MM.1S (cell line): ENCODE measurements at places on chromosomes 1 and 21.

- DNase-seq: no peak
Observed at GRCh38 chr1:230337266-230337665, 88.9 kb downstream of the PGBD5 start.

DNA sequence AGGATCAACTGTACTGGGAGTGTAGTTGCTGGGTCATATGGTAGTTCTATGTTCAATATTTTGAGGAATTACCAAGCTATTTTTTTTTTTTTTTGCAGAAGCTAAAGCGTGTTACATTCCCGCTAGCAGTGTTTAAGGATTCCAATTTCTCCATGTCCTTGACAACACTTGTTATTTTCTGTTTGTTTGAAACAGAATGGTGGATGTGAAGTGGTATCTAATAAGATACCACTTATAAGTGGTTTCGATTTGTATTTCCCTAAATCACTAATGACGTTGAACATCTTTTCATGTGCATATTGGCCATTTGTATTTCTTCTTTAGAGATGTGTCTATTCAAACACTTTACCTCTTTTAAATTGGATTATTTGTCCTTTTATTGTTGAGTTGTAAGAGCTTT, 112.2 kb downstream of the DISP1 start:
- no peak for DNase-seq

DNA sequence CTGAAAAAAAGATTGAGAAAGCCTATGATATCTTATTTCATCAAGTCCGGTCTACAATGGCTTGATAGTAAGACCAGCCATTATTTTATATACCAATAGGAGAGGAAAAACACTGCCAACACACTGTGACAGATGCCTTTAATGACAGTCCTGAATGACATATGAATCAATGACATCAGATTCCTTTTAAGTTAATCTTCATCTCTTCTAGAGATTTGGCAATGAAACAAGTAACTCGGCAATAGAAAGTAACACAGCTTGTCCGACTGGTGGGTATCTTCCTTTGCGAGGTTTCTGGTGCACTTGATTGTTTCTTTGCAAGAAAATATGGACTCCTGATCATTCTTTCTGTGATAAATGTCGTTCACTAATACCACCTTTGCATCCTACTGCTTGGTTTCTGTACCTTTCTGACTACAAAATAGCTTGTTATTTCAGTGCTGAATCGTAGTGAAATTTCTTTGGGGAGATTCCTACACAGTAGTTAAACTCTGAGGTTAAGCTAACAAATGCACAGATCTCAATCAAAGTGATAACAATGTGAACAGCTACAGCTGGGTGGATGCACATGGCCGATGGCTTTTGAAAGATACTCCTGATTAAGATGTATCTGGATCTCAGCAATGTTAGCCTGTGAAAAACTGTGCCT, 104.7 kb downstream of the MRPS6 start:
- no peak for DNase-seq

DNA sequence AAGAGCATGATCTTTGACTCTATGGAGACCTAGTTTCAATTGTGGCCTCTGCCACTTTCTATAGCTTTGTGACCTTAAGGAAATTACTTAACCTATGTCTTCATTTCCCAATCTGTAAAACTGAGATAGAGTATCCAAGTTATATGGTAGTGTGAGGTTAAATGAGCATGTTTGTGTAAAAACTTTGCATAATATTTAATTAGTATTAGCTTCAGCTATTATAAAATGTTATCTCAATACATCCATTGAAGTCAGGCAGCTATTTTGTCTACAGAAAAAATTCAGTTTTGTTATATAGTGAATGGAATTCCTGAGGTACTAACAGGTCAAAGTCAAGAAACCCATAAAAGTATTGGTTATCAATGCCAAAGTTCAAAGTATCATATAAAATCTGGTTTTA, 53.6 kb downstream of the GPATCH2 start:
- no peak for DNase-seq

DNA sequence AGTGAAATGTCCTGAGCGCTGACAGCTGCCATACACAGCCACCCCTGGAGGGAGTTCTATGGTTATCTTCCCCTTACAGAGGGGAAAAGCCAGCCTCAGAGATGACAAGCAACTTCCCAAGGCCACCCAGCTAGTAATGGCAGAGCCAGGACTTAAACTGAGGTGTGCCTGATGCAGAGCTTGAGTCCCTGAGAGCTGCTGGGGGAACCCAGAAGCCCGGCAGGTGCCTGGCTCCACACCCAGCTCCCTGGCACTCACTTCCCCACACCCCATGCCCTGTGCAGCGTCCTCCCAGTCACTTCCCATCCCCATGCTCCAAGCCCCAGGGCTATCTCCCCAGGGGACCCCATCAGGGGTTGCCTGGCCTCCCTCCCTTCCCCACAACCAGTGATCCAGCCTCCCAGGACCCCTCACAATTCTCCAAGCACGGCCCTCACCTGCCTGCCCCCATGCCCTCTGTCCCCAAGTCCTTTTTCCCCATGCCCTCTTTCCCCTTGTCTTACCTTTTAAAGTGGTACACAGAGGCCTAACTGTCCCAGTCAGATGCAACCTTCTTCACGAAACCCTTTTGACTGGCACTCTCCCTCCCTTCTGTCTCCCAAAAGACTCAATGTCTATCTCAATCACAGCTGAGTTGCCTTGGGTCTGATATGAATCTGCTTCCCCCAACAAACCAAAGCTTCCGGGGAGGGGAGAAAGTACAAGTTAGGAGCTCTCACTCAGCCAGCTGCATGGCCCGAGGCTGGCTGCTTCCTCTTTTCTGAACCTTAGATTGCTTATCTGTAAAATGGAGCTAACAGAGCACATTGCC, 39.8 kb upstream of the LRP8 start:
- DNase-seq: peak; percentile 69

GRCh38 chr1:162587347-162587746, 25.8 kb downstream of the UAP1 start:
- peak; percentile 58 for DNase-seq

GRCh38 chr1:173478094-173478674, 1.0 kb downstream of the PRDX6 start:
- DNase-seq: peak; percentile 31
